Left cardiac atrium (tissue), 4 donors: ENCODE measurements at places on chromosomes 11 and 22. TPM values are rescaled to one million over a fixed set of nuclear protein-coding genes. Genes with fewer than 3 reads are reported as not detected.

GRCh38 chr11:126918556-126918955 is 82.0 kb downstream of the KIRREL3 start:
- no peak for DNase-seq

- no peak for DNase-seq
These were observed 53.5 kb downstream of the TEAD1 start for GRCh38 chr11:12727563-12728211.

- DNase-seq: peak; percentile 59
These were observed 432 bp downstream of the TNKS1BP1 start for GRCh38 chr11:57324154-57324885.

- no peak for DNase-seq
These were observed 33.0 kb upstream of the OR6M1 start for GRCh38 chr11:123839131-123839530.

- no peak for DNase-seq
These were observed 269.4 kb downstream of the CTTN start for GRCh38 chr11:70667767-70668166.

DNA sequence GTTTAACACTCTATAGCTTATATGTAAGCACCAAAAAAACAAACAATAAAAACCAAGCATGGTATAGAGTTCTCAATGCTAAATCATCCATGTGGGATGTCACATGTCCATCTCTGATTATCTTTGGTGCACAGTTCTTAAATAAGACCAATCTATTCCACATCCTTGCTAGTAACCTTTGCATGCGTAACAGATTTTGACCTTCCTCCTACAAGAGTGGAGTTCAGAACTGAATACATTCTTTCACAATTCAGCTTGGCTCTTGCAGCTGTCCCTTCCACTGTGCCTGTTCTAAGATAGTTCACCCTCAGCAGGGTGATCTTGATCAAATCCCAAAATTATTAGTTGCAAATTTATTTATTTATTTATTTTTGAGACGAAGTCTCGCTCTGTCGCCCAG is 21.1 kb downstream of the PRR14L start:
- DNase-seq: no peak

- DNase-seq: peak; percentile 70
These were observed 787 bp downstream of the LRRC10B start for GRCh38 chr11:61509043-61510029.

GRCh38 chr11:62419943-62420342 is 1.1 kb downstream of the SCGB1A1 start:
- DNase-seq: no peak

GRCh38 chr22:39301108-39301507 is 18.3 kb downstream of the RPL3 start:
- DNase-seq: no peak

GRCh38 chr11:13118194-13118593 is 109.1 kb downstream of the RASSF10 start:
- no peak for DNase-seq

DNA sequence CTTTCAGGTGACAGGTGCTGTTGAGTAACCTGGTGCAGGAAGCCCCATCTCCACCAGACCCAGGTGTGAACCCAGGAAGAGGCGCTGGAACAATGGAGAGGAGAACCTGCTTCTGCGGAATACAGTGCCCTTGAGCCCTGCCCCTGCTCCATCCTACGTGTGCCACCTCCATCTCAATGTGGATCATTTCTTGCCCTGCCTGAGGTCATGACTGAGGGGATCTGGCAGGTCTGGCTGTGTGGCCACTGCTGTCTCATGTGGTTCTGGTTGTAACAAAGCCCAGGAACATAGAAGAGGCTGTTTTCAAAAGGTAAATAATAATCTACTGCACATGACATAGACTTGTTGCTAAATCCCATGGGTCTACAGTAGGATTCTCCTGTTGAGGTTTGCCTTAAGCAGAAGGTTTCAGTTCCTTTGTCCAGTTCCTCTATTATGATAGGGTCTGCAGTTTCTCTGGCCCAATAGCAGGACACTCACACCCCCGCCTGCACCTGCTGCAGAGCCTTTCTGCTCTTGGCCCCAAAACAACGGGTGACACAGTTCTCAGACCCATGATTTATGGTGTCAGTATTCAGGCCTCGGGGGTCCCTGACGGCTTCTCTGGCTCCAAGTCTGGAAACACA is 113.5 kb upstream of the IGLL5 start:
- DNase-seq: no peak

DNA sequence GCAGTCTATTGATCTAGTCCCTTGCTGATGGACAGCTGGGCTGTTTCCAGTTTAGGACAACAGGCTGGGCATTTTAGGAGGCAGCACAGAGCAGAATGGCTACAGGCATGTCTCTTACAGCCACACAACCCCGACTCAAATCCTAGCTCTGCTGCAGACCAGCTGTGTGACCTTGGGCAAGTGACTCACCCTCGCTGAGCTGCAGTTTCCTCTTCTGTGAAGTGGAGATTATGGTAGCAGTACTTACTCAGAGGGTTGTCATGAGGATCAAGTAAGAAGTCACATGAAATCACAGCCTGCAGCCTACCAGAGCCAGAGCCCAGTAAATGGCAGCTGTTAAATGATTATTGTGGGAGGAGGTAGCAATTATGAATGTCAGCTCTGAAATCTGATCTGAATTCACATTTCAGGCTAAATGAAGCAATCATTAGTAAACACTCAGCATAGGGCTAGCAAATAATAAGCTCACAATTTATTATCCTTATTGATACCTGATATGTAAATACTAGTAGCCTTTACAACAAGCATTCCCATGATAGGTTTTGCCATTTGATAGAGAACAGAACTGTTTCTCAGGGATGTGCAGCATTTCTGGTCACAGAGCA is 58.9 kb downstream of the MYEOV start:
- no peak for DNase-seq

DNA sequence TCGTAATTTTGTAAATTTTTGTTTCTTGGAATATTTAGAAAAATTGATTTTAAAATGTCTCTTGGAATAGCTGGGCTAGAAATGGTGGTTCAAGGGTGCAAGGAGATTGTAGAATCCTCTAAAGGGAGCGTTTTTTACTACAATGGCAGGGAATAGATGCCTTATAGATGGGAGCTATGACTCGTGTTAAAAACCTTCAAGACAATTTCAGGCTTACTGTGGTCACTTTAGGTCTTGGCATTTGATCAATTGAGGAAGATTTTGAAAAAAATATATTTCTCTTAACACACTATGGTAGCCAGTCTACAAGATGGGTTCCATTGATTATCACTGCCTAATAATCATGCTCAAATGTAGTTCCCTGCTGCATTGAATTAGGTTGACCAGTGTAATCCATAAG is 25.0 kb downstream of the METTL15 start:
- DNase-seq: no peak

- no peak for DNase-seq
These were observed 62.0 kb upstream of the PTPRJ start for GRCh38 chr11:47918370-47918690.

GRCh38 chr11:106998116-106998915 is 20.0 kb downstream of the GUCY1A2 start:
- no peak for DNase-seq

GRCh38 chr22:23156286-23156685 is 11.0 kb downstream of the RAB36 start:
- no peak for DNase-seq

- no peak for DNase-seq
These were observed 10.6 kb upstream of the INSC start for GRCh38 chr11:15104166-15104565.

DNA sequence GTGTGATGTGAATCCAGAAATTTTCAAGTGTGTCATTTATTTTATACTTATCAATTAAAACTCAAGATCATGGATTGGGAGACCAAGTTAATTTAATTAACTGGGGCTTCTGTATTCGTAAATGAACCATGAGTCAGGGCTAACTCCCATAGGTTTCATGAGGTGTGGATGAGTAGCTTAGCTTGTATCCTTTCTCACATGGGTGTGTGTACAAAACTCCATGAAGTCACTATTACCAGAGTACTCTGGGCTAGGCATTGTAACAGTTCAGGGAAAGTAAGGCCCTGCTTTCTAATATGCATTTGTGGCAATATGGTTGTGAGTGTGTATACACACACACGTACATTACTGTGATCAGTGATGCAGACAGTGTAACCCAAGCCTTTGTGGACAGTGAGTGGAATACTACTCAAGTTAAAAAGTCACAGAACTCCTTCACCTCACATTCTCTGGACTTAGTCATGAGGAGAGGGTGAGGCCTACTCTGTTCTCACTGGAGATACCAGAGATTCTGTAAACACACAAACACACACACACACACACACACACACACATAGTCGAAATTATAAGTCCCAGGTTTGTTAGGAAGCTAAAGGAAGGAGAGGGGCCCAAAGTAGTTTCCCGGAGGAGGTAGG is 3.5 kb downstream of the CNTF start:
- DNase-seq: no peak

DNA sequence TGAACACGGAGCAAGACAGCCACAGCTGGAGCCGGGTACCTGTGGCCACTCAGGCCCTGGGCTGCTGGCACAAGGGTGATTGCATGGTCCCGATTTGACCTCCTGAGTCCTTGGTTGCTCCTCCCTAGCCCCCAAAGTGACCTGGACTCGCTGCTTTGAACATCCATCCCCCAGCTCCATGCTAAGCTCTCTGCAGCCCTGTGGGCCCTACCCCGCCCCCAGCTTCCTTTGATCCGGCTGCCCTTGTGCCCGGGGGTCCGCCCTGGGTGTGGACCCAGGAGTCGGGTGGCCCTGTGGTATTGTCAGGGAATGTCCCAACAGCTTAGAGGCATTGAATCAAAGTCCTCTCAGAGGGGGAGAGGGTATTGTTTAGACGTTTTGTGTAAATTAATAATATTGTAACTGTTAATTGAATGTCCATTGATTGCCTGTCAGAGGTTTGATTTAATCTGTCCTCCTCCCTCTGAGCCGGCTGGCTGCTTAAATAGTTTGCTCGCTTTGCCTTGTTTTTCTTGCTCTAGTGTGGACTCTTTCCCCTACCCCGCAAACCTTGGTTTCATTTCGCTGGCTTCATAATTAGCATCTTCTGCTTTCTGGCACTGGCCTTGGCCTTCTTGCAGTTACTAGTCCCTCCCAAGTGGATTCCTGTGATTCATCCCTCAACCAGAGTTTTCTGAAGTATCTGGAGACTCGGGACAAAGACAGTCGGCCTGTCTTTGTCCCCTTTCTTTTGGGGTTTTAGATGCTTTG is 20.7 kb downstream of the GRIK4 start:
- no peak for DNase-seq

DNA sequence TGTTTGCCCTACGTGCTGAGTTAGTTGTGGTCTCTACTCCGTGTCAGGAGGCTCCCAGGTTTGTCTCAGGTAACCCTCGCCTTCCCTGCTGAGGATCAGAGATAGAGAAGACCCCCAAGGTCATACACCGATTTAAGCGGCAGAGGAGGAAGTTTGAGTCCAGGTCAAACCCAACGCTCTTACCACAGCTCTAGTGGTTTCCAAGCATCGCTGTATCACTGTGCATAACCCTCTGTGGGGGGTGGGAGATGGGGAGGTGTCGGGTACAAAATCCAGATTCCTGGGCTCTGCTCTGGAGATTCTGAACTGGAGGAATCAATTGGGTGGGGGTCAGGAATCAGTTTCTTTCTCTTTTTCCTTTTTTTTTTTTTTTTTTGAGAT is 627 bp downstream of the DNAJC4 start:
- no peak for DNase-seq

GRCh38 chr11:1194977-1195681 is 27.7 kb upstream of the MUC5B start:
- DNase-seq: no peak

DNA sequence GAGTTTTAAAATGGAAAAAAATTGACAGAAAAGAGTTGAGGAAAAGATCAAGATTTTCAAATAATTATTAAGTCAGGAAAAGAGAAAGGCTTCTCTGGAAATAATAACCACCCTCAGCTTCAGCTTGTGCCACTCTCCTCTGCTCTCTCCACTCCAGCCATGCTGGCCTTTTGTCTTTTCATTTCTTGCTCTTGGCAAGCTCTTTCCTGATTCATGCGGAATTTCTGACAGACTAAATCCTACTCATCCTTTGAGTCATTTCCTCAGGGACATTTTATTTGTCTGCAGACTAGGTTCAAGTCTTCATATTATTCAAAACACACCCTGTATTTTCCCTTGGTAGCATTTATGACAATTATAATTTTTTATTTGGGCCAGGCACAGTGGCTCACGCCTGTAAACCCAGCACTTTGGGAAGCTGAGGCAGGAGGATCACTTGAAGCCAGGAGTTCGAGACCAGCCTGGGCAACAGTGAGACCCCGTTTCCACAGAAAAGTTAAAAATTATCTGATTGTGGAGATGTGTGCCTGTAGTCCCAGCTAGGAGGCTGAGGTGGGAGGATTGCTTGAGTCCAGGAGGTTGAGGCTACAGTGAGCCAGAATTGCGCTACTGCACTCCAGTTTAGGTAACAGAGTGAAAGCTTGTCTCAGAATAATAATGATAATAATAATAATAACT is 7.8 kb upstream of the P4HA3 start:
- no peak for DNase-seq

DNA sequence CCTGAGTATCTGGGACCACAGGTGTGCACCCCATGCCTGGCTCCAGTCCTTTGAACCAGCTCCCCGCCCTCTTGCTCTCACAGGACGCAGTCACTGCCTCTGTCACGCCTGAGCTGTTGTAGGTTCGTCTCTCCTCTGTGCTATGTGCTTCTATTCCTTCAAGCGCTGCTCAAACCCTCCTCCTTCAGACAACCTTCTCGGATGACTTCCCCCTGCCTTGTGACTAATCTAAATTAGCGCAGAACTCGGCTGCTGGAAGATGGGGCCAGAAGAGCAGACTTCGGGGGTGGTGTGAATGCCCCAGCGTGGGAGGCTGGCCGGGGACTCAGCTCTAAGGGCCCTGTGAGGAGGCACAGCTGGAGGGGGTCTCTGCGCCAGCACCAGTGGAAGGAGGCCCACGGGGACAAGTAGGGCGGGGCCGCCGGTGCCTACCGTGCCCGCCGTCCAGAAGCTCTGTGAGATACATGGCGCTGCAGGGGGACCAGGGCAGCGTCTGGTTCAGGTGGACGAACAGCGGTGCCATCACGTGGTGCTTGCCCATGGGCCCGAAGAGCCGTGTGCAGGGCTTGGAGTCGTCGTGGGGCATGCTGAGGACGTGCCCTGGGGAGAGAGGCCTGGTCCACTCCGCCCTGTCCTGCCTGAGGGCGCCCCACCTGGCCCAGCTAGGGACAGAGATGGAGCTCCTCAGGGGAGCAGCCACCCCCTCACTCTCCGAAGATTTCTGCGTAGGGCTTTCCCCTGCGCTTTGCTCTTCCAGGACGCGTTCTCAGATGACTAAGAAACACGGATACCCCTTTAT is 12.5 kb downstream of the ADAMTS8 start:
- DNase-seq: no peak

DNA sequence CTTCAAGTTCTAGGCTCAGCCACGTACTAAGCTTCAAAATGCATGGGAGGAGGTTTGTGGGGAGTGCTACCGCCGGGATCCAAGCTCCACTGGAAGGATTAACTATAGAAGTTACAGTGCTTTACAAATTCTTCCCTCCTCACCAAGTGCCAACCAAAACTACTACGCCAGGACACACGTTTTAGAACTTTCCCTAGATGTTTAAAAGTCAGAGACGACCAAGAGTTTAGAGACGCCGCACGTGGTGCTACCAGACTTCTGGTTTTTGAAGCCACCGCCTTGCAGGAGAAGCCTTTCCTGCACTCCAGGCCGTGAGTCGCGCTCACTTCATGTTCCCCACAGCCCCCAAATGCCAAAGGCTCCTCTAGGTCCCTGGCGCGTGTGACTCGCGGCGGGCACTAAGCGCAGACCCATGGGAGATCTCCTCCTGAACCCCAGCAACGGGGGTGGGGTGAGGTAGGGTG is 734 bp downstream of the SNU13 start:
- DNase-seq: peak; percentile 43

Gene SERPING1
- 266 TPM for total RNA-seq

Gene KCNK4
- total RNA-seq: 0.13 TPM

Gene MS4A5
- total RNA-seq: not detected

Gene ANO1
- 9.8 TPM for total RNA-seq

Gene KLHL35
- 1.2 TPM for total RNA-seq

Gene KLHDC7B
- 0.15 TPM for total RNA-seq

Gene PLEKHB1
- 11.2 TPM for total RNA-seq
